ENCODE measurements at places on chromosomes 11 and 22.

- no peak for DNase-seq
Observed at GRCh38 chr22:20559174-20559760, 51.9 kb downstream of the MED15 start.

- DNase-seq: no peak
Observed at GRCh38 chr11:71568704-71569349, 3.5 kb downstream of the KRTAP5-10 start.

- no peak for DNase-seq
Observed at GRCh38 chr11:24238771-24239645, 257.8 kb upstream of the LUZP2 start.

DNA sequence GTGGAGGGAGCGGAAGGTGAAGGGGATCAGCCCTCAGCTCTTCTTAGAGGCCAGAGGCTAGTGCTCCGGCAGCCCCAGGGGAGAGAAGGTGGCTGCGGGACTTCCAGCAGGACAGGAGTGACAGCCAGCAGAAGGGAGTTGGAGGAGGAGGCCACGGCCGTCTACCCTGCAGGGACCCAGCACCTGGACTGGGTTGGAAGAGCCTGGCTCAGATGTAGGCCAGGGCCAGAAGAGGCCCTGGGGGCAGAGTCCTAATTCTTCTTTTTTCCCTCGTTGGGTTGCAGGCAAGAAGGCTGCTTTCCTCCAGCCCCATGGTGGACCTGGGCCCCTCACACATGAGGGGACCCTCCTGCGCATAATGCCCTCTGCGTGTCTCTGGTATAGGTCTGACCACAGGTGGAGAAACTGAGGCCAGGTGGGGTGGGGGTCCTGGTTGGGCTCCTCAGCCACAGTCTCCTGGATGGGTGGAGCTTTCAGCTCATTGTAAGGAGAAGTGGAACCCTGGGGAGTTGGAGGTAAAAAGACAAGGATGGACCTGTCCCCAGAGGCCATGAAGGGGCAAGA, 2.3 kb upstream of the MCAM start:
- no peak for DNase-seq

- no peak for DNase-seq
Observed at GRCh38 chr11:17780668-17781067, 46.1 kb downstream of the KCNC1 start.

DNA sequence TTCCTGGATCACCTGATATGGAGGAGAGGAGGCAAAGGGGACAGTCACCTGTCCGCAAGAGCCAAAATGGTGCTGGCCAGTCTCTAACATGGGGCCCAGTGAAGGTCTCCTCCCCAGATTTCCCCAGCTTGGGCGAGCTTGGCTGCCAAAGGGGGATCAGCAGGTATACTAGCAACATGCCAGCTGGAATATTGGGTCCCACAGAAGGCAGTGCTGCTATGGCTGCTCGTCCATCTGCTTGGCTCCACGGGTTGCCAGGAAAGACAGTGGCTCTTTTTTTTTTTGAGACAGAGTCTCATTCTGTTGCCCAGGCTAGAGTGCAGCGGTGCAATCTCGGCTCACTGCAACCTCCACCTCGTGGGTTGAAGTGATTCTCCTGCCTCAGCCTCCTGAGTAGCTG, 12.7 kb upstream of the KAT5 start:
- no peak for DNase-seq

DNA sequence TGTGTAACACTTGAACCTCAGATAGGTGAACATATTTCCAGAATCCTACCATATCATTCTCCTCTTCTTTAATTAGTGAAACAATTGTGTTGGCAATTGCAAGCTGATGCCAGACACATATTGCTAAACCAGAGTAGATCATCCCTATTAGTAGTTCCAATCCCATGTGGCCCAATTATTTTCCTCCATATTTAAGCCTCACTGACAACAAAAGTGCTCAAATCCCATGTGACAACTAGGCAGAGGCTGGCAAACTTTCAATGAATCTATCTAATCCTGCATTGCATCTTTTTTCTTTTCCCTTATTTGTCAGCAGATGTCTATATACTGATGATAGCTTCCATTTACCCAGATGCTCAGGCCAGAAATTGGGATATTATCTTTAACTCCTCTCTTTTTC, 90.4 kb downstream of the GRIA4 start:
- no peak for DNase-seq

DNA sequence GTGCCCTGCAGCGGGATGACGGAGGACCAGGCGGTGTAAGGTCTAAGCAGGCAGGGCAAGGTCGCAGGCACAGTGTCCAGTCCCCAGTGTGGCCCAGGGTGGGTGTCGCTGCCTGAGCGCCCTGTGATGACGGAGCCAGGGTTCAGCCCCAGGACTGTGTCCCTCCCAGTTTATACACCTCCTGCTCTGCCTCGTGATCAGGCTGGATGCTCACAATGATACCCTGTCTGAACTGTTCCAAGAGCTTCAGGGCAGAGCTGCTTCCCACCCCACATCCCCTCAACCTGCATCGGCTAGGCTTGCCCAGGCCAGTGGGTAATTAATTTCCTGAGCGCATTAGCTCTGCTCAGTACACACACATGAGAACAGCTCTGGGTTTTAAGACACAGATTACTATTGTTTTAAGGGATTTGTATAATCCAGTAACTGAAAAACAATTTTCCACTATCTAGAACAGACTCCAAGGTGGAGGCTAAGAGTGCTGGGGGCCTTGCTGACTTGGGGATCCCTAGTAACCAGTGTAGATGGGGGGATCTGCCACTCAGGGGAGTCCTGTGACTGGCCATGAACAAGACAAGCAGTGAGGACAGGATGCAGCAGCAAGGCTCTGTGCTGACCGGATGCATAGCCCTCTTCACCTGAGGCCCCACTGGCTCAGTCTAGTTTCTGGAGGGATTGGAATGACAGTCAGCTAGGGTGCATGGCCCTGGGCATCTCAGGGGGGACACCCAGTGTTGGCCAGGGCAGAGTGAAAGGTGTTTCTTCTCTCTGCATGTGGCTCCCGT, 34.1 kb downstream of the GNAZ start:
- no peak for DNase-seq

DNA sequence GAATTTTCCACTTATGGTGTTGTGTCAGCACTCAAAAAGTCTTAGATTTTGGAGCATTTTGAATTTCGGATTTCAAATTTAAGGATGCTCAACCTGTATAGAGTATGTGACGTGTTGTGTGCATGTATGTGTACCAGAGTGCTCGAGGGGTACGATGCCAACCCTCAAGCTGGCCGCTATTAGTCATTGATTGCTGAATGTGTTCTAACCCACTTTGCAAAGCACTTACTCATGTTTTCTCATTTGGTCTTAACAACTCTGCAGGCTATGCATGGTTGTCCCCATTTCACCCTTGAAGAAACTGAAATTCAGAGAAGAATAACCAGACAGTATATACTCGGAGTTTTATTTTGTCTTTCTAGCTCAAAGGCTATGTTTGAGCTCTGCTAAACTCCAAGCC, 196.4 kb upstream of the TENM4 start:
- DNase-seq: no peak

DNA sequence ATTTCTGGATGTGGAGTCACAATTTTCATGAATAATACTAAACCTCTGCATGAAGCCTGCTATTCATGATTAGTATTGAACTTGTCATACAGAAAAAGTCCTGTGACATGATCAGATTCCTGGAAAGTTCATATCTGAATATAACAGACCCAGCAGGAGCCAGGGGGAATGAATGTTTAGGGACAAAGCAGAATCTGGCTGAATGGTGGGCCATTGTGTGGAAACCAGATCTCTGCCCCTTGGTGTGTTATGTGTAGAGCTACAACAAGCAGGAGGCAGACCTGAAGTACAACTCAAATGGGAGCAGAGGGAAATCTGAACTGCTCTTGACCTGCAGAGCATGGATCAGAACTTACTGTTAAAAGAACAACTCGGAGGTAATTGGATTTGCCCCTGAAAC, 30.3 kb downstream of the KREMEN1 start:
- no peak for DNase-seq

- DNase-seq: no peak
Observed at GRCh38 chr22:27489178-27489675, 312.3 kb downstream of the MN1 start.

DNA sequence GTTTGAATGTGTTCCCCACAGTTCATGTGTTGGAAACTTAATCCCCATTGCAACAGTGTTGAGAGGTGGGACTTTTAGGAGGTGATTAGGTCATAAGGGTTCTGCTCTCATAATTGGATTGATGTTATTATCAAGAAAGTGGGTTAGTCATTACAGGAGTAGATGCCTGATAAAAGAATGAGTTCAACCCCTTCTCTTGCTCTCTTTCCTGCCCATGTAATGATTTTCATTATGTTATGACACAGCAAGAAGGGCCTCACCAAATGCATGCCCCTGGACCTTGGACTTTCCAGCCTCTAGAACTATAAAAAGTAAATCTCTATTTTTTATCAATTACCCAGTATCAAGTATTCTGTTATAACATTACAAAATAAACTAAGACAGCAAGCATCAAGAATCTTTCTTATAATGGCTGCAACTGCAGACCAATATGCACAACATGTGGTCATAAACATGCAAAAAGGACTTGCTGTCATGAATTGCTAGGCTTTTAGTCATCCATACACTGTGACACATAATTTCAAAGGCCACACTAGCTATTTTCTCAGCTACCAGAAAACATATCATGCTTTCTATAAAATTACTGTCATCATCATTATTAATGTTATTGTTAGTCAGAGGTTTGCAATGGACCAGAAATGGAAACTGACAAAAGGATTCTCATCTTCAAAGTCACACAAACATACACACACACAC, 99.9 kb upstream of the GUCY1A2 start:
- DNase-seq: no peak

GRCh38 chr11:8732324-8732670, 49.7 kb downstream of the RPL27A start:
- no peak for DNase-seq

- no peak for DNase-seq
Observed at GRCh38 chr11:129699711-129700304, 115.8 kb upstream of the TMEM45B start.

DNA sequence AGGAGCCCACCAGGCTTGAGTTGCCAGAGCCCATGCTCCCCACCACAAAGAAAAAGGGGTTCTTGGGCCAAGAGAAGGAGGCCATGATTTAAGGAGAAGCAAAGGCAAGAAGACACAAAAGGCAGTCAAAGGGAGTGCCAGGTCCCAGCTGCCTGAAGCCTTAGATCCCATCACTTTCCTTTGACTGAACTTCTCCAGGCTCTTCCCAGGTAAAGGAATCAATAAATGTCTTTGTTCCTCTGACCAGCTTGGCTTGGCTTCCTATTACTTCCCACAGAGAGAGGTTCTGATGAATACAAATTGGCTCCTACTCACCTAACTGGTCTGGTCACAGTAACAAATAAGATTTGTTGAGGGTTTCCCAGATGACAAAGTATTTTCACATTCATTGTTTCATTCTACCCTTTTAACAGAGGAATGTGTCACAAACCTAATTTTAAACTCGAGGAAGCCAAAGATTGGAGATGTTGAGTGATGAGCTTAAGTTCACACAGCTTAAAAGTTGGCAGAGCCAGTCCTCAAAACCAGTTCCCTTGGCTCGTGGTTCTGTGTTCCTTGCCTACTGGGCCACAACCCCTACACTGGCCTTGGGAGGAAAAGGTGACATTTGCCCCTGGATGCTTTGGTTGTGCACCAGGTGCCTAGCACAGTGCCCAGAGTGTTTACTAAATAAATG, 96.4 kb upstream of the SESN3 start:
- DNase-seq: no peak

DNA sequence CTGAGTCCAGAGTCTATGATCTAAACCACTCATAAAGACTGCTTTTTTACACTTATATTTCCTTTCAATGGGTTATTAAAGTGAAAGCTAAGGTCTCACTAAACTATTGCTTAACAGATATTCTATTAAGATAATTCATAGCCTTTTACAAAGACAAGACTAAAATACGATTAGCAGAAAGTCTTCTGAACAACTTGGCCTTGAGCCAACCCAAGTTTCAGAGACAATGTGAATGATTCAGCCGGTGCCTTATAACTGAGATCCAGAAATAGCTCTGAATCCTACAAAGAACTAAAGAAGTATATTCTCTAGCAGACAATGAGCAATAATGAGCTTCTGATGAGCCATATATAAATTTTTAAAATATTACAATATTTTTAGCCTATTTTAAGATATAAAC, 41.5 kb upstream of the CARD18 start:
- no peak for DNase-seq

- DNase-seq: no peak
Observed at GRCh38 chr22:41070665-41071331, 21.6 kb upstream of the EP300 start.

DNA sequence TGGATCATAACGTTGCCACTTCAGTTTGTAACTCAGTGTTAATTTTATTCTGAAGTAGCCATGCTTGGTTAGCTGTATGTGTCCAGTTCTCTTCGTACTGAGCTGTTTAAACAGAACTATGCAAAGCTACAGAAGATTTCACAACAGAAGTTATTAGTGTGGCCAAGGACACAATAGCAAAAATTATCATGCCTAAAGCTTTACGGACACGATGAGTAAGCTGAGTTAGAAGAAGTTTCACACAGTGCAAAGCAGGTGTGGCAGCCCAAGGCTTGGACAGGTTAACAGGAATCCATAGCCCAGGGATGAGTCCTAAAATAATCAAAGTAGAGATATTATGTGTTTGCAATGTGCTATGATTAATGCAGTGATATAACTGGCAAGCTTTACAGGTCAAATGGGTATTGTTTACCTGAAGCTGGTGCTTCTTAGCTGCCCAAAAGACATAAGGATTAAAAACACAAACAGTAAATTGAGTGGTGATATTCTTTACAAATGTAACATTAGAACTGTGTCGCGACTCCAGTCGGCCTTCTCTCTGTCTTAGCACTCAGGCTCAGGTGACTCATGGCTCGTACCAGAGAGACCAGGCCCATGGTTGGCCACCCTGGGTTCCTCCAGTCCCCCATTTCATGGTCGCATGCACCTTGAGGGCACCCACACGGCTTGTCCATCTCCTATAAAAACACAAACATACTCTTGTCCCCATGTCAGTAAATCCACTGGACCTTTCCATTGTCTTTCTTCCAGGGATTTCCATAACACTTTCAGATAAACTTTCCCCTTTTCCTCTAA, 35.5 kb upstream of the NCAM1 start:
- no peak for DNase-seq

- no peak for DNase-seq
Observed at GRCh38 chr11:131584785-131585592, 214.6 kb downstream of the NTM start.

DNA sequence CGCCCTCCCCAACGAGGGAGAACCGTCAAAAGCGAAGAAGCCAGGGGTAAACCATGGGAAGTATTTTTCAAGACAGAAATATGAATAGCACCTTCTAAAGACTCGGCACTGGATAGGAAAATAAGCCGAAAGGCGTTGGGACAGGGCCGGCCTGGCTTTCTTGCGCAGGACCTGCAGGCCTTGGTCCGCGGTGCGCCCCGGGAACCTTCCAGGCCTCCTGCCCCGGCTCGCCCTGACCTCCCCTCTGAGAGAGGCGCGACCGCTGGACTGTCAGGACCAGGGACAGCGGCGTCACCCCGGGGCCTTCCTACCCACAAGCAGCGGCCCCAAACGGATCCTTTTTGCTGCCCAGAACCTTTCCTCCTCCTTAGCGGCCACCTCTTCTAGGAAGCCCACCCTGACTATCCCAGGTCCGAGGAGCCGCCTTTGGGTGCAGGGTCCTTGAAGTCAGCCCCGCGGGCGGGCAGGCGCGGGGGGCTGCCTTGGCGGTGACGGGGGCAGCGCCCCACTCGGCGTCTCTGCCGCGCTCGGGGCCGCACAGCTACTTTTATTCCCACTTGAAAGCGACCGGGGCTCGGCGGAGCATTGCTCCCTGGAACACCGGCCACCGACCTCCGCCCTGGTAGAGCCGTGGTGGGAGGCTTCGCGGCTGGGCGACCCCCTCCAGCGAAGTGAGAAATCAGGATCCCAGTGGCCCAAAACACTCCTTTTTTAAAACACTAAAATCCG, 650 bp upstream of the MAPK11 start:
- DNase-seq: no peak
